ENCODE measurements at places on chromosomes 2 and 18.

GRCh38 chr18:59229701-59230443, 9.9 kb downstream of the GRP start:
- no peak for DNase-seq

- DNase-seq: peak; percentile 8
Measured at GRCh38 chr2:86562485-86562921, 740 bp downstream of the CHMP3 start.

DNA sequence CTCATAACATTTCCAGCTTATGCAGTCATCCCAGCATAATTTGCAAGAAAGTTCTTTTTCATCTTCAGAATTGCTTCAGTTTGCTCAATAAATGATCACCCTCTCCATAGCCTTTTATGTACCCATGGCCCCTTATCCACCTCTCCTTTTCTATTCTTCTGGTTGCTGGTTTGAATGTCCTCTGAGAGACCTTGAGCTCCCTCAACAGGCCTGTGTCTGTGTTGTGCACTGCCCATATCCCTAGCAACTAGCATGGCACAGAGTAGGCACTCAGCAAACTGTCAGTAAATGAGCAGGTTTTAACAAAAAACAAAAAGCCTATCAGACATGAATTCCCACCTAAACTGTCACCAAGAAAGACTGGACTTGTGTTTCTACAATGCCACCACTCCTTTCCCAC, 160.5 kb downstream of the AKAIN1 start:
- no peak for DNase-seq

DNA sequence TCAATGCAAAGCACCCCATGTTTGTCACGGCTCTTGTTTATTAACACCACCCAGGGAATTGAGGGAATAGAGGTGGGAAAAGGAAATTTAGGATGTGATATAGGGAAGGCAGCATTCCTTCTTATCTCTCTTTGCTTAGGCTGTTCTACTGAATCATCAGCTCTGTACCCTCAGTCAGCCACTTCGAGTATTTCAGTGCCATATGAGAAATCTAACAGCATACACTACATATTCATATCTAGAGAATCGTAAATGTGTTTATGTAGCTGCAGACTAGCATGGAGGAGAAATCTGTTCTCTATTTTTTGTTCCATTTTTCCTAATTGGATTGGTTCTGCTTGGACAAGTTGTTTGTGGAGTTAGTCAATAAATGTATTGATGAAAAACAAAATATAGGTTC, 187.8 kb downstream of the CTNNA2 start:
- DNase-seq: no peak

GRCh38 chr2:157596992-157597681, 31.5 kb downstream of the ACVR1C start:
- DNase-seq: peak; percentile 17

GRCh38 chr2:182667315-182667695, 48.8 kb upstream of the DNAJC10 start:
- DNase-seq: no peak

DNA sequence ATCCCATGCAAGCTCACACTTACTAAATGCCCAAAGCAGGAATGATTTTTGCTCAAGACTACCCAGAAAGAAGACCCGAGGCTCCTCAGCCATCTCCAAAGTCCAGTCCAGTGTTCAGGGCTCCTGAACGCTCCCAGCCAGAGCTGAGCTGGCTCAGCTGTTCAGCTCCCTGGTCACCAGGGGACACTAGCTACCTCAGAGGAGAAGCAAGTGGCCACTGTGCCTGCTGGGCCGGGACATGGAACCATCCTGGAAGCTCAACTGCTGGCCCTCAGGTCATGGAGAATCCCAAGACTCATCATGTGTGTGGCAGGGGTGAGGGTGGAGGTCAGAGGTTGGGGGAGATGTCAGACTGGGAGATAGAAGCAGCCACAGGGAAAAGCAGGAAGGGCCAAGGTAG, 89.0 kb downstream of the GALNT14 start:
- DNase-seq: no peak

DNA sequence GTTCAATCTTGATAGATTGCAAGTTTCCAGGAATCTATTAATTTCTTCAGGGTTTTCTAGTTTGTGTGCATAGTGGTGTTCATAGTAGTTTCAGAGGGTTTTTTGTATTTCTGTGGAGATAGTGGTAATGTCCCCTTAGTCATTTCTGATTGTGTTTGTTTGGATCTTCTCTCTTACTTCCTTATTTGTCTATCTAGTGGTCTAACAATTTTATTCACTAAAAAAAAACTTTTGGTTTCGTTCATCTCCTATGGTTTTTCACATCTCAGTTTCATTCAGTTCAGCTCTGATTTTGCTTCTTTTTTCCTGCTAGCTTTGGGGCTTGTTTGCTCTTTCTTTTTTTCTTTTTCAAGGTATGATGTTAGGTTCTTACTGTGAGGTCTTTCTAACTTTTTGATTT, 94.5 kb downstream of the SNTG2 start:
- DNase-seq: no peak

GRCh38 chr2:100141906-100142305, 484 bp downstream of the AFF3 start:
- no peak for DNase-seq

- no peak for DNase-seq
Measured at GRCh38 chr2:11483806-11484617, 18.1 kb upstream of the E2F6 start.

- peak; percentile 59 for DNase-seq
Measured at GRCh38 chr18:50659091-50660003, 99.5 kb downstream of the MAPK4 start.

- DNase-seq: no peak
Measured at GRCh38 chr2:126900646-126901319, 2.1 kb downstream of the TEX51 start.

GRCh38 chr2:173043476-173043875, 32.2 kb upstream of the MAP3K20 start:
- DNase-seq: no peak

- DNase-seq: no peak
Measured at GRCh38 chr2:11330457-11331142, 13.8 kb downstream of the ROCK2 start.

GRCh38 chr18:8608795-8609658, at the start of gene RAB12:
RAB12 (plus strand) TSS chr18:8609437; CDS start chr18:8609440, 3 bp downstream.
- DNase-seq: peak; percentile 85

DNA sequence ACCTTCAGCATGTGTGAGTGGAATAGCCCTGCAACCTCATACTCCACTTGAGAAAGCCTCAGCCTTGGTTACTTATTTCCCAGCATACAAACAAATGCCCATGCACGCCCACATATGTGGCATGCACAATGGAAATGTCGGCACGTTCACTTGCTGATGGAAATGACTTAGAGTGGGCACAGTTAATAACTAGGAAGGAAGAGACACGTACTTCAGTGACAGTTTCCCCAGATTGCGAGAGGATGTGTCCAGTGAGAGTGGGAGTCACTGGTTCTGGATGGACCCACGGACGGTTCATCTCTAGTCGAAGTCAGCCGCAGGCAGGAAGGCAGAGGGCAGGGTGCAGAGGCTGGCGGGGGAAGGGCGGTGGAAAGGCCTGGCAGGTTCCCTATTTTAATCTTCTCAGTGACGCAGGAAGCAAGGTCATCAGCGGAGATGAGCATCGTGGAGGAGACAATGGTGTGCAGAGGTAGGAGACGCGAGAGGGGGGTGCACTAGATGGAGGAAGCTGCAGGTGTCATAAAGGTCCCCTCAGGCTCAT, 350.7 kb upstream of the MYT1L start:
- no peak for DNase-seq

DNA sequence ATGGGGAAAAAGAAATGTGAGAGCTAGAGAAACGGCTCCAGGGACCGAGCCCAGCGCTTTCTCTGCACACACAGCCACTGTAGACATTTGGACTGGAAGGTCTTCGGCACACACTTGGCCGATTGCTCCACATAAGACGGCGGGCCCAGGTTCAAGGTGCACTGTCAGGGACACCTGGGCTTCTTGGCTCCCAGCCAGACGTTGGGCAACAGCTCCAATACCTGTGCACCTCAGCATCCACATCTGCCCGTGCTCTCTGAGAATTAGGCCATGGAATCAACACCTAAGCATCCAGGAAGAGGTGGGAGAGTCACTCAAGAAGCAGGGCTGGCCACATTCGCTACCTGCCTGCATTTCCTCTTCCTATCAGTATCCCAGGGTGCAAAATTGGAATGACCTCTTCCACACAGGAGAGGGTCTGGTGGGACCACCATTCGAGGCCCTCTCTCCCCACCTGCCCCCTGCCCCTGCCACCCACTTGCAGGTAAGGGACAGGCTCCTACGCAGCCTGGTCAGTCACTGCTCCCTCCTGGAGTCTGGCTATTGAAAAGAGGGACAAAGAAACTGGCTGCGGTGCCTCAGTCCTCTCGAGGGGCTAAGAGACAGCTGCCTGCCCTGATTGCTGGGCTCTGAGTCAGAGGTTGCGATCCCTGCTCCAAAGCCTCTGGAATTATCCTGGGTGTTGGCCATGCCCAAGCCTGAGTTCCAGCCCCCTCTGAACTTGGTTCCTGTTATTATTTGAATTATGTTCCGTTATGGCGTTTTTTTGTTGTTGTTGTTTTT, 40.1 kb upstream of the TAF1B start:
- DNase-seq: no peak

- peak; percentile 50 for DNase-seq
Measured at GRCh38 chr18:21085579-21086166, 25.9 kb downstream of the ROCK1 start.
